ENCODE measurements at places on chromosomes 7 and 10.

GRCh38 chr7:1058821-1059199, 14.5 kb downstream of the GPR146 start:
- no peak for DNase-seq

DNA sequence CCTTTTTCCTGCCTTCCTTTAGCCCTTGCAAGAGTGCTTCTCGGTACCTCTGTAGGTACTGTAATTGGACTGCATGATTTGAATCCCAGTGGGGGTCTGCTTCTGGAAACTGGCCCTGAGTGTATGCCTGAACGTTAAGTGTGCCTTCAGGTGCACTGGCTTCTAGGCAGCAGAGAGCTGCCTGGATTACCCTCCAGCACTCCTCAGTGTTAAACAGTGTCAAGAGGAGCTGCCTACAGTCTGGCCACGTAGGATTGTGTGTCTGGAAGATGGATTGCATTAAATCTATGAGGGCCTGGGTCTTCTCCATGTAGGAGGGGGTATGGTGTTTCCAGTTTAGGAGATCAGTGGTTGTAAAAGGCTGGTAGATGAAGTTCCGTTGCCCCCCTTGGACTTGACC, 103.7 kb downstream of the TRIM24 start:
- DNase-seq: no peak

GRCh38 chr7:34341326-34341725, 316.7 kb upstream of the NPSR1 start:
- DNase-seq: no peak

GRCh38 chr10:133143200-133143533, 16.9 kb upstream of the KNDC1 start:
- DNase-seq: no peak

- DNase-seq: no peak
Measured at GRCh38 chr7:93715234-93715633, 140.7 kb upstream of the CALCR start.

GRCh38 chr7:106278695-106279094, 6.1 kb downstream of the NAMPT start:
- DNase-seq: no peak

DNA sequence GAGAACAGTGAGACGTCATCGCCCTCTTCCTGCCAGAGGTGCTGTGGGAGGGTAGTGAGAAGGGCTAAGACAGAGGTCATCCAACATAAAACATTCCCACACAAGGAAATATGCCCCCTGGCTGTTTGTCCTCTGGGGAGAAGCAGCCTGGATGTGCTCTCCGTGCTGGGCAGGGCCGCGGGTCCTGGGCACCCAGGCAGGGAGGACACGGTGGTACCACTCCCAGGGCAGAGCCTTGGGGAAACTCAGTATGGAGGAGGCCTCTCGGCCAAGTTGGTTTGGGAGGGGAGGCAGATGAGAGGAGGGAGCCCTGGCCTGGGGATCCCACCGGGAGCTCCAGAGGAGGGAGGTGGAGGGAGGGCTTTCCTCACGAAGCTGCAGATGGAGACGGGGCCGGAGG, 129.4 kb downstream of the GLRX3 start:
- DNase-seq: no peak

GRCh38 chr7:16816824-16817223, 12.0 kb upstream of the AGR2 start:
- DNase-seq: no peak

GRCh38 chr7:155222573-155222972, 75.1 kb upstream of the INSIG1 start:
- no peak for DNase-seq

DNA sequence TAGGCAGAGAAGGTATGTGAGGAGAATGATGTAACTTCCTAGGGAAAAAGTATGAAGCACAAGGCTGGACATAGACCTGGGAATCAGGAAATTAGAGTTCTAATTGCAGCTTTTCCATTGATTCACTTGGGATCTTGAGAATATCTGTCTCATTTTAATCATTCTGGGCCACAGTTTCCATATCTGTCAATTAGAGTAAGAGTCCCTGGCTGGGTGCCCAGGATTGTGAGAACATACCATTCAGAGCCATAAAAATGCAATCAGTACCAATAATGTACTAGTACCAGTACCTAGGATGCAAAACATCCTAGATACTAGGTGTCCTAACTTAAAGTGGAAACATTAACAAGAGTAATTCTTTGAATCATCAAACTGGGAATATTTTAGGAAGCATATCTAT, 29.6 kb downstream of the CAV1 start:
- DNase-seq: no peak

DNA sequence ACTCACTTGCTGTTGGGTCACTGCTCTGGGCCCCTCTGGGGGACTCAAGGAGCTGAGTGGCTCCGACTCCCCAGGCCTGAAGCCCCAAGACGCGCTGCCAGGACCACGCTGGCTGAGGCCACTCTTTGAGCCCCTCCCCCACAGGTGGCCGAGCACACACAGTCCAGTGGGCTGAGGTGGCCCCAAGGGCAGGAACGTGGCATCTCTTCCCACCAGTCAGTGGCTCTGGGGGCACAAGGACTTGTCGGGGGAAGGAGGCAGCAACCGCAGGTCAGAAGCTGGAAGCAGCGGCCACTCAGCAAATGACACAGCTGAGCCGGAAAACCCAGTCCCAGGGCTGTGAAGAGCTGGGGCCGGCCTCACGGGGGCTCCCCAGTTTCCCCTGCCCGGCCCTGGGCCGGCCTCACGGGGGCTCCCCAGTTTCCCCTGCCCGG, 24.1 kb downstream of the GRIFIN start:
- DNase-seq: no peak

GRCh38 chr7:94492601-94493000, 17.0 kb upstream of the CASD1 start:
- DNase-seq: no peak

Data from stimulated activated CD8-positive, alpha-beta memory T cell treated with anti-CD3 and anti-CD28 coated beads, Interleukin-7, amount 100 ng/mL, for 24 hours (primary cell).